CD4-positive, alpha-beta memory T cell (primary cell): ENCODE measurements at places on chromosomes 12 and 14.

- H3K36me3 ChIP-seq = no peaks in the 10 kb centered on the region
- H3K27ac ChIP-seq = no peak overlapping the region
- H3K4me1 ChIP-seq = no peaks in the 10 kb centered on the region
Observed at GRCh38 chr14:44180975-44181374, 326.1 kb downstream of the FSCB start.

- no peak overlapping the region for H3K4me3 ChIP-seq
- H3K27ac ChIP-seq = no peak overlapping the region
- H3K4me1 ChIP-seq = peaks cover 14% of the 10 kb centered on the region
- H3K27me3 ChIP-seq = no peaks in the 10 kb centered on the region
- DNase-seq = no peak
Observed at GRCh38 chr12:108666401-108666881, 32.7 kb upstream of the SELPLG start.

GRCh38 chr14:96052541-96053247, 13.5 kb downstream of the C14orf132 start:
- no peaks in the 10 kb centered on the region for H3K36me3 ChIP-seq
- no peaks in the 10 kb centered on the region for H3K27me3 ChIP-seq
- no peak overlapping the region for H3K4me3 ChIP-seq
- no peak for DNase-seq
- H3K27ac ChIP-seq = no peak overlapping the region
- no peaks in the 10 kb centered on the region for H3K4me1 ChIP-seq

- H3K27me3 ChIP-seq = no peaks in the 10 kb centered on the region
- no peak overlapping the region for H3K4me3 ChIP-seq
- H3K4me1 ChIP-seq = peaks cover 20% of the 10 kb centered on the region
Observed at GRCh38 chr14:106846218-106846617, 1319.8 kb downstream of the TMEM121 start.

DNA sequence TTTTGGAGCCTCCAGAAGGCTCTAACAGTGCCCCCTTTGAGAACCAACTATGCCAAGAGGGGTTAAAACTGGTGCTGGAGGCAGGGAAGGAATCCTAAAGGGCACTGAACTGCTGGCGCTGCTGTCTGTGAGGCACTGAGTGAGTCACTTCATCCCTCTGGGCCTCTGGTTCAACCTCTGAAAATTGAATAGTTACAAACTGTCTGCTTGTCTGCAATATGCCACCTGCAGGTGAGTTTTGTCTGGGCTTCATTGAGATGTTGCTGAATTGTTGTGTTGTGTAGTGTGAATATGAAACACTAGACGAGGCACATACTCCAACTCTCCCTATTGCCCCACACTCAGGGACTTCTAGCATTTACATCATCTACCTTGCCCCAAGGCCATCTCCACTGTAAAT, 68.0 kb downstream of the GRIN2B start:
- no peaks in the 10 kb centered on the region for H3K36me3 ChIP-seq
- DNase-seq = no peak
- no peak overlapping the region for H3K27ac ChIP-seq
- H3K4me1 ChIP-seq = no peaks in the 10 kb centered on the region
- H3K4me3 ChIP-seq = no peak overlapping the region
- H3K27me3 ChIP-seq = no peaks in the 10 kb centered on the region

- DNase-seq = no peak
- H3K36me3 ChIP-seq = no peaks in the 10 kb centered on the region
- H3K27me3 ChIP-seq = no peaks in the 10 kb centered on the region
- H3K27ac ChIP-seq = no peak overlapping the region
Observed at GRCh38 chr14:96486705-96487104, 15.5 kb upstream of the PAPOLA start.

DNA sequence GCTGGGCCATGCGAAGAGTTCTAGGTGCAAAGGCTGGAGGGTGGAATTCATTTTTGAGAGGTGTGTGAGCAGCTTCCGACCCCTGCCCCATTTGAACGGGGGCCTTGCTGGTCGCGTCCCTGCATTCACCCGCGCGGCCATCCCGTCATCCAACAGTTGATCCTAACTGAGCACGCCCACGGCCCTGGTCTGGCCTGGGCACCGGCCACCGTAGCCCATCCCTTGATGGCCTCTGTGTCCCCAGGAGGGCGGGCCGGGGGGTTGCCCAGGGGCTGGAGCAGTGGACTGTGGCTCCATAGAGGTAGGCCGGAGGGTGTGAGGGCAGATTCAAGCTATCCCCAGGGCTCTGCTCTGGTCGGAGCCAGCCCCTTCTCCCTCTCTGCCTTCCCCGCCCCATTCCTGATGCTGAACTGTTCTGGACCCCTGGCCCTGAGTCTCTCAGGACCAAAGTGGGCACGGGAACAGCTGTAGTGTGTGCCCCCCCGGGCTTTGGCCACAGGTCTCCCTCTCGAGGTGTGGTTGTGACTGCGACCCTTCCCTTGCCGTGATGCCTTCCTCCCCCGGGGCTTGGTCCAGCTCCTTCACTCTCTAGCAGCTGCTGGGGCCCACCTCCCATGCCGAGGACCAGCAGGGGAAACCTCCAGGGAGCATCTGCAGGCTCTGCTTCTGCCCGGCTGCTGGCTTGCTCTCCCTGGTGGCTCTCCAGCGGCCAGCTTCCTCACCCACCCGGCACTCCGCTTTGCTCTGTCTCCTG, 9.1 kb downstream of the MEG3 start:
- no peak overlapping the region for H3K4me3 ChIP-seq
- no peaks in the 10 kb centered on the region for H3K36me3 ChIP-seq
- no peak for DNase-seq
- no peaks in the 10 kb centered on the region for H3K27me3 ChIP-seq
- no peak overlapping the region for H3K27ac ChIP-seq

DNA sequence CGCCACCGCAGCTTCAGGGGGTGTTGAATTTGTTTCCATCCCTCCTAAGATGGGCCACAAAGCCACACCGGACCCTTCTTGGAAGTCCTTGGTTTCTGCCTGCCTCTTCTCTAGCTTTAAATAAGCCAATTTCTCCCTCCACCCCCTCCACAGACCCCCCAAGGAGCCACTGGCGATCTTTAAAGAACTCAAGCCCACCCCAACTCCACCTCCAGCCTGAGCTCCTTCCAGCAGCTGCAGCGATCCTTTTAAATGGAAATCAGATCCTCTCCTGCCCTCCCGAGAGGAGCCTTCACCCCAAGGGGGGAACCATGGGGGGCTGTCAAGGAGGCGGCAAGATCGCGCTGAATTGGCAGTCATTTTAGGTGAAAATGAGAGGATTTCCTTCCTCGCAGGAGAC, 133.1 kb downstream of the NCOR2 start:
- no peaks in the 10 kb centered on the region for H3K27me3 ChIP-seq
- no peaks in the 10 kb centered on the region for H3K36me3 ChIP-seq
- no peak overlapping the region for H3K27ac ChIP-seq
- DNase-seq = no peak
- peaks cover 5% of the 10 kb centered on the region for H3K4me1 ChIP-seq

- H3K27me3 ChIP-seq = no peaks in the 10 kb centered on the region
- H3K36me3 ChIP-seq = no peaks in the 10 kb centered on the region
- DNase-seq = peak; percentile 15
- no peaks in the 10 kb centered on the region for H3K4me1 ChIP-seq
Observed at GRCh38 chr12:126069549-126070165, 1004.4 kb downstream of the AACS start.

- H3K27me3 ChIP-seq = no peaks in the 10 kb centered on the region
- no peak for DNase-seq
- H3K27ac ChIP-seq = no peak overlapping the region
- H3K4me3 ChIP-seq = no peak overlapping the region
- no peaks in the 10 kb centered on the region for H3K4me1 ChIP-seq
Observed at GRCh38 chr12:95146769-95147168, 70.5 kb downstream of the FGD6 start.

GRCh38 chr12:495466-495865, 35.7 kb downstream of the B4GALNT3 start:
- H3K4me3 ChIP-seq = no peak overlapping the region
- H3K36me3 ChIP-seq = no peaks in the 10 kb centered on the region
- no peaks in the 10 kb centered on the region for H3K27me3 ChIP-seq
- H3K27ac ChIP-seq = no peak overlapping the region
- no peak for DNase-seq
- no peaks in the 10 kb centered on the region for H3K4me1 ChIP-seq

- no peaks in the 10 kb centered on the region for H3K27me3 ChIP-seq
- no peak for DNase-seq
- H3K4me3 ChIP-seq = no peak overlapping the region
- peaks cover 13% of the 10 kb centered on the region for H3K4me1 ChIP-seq
- H3K27ac ChIP-seq = no peak overlapping the region
- H3K36me3 ChIP-seq = no peaks in the 10 kb centered on the region
Observed at GRCh38 chr12:95848575-95849388, 10.0 kb upstream of the SNRPF start.

- H3K4me3 ChIP-seq = no peak overlapping the region
- H3K36me3 ChIP-seq = no peaks in the 10 kb centered on the region
- H3K27ac ChIP-seq = no peak overlapping the region
Observed at GRCh38 chr14:62158779-62159178, 396.6 kb downstream of the SNAPC1 start.

DNA sequence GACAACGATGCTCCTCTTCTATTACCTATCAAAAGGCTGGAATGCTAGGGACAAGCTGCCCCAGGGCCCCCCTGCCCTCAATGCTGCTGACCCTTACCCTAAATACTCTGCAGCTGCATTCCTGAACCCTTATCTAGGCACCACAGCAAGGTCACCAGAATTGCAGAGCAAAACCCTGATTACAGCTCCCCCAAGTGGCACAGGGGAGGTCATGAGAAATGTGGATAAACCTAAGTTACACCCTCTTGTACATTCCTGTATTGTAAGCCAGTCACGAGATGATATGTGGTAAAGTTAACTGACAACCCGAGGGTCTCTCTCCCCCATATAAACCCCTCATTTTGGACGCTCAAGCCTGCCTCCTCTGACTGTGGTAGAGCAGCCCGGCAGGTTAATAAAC, 411.8 kb upstream of the STXBP6 start:
- H3K27me3 ChIP-seq = no peaks in the 10 kb centered on the region
- H3K4me1 ChIP-seq = no peaks in the 10 kb centered on the region
- H3K36me3 ChIP-seq = no peaks in the 10 kb centered on the region
- no peak for DNase-seq
- H3K27ac ChIP-seq = no peak overlapping the region
